ENCODE measurements at places on chromosomes 2 and 18.

- DNase-seq: no peak
Measured at GRCh38 chr2:109014476-109014875, 25.5 kb upstream of the EDAR start.

GRCh38 chr2:44779793-44780192, 161.7 kb upstream of the SIX3 start:
- DNase-seq: no peak

DNA sequence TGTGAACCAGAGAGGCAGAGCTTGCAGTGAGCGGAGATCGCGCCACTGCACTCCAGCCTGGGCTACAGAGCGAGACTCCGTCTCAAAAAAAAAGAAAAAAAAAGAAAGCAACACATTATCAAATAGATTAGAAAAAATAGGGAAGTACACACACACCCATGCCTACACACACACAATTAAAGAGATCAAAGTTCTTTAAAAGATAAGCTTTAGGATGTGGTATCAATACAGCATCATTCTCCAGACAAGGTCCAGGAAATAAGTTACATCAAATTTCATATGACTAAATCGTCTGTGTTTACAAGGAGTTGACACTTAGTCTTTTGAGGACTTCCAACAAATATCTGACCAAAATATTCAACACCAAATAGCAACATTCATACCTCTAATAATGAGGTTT, 25.7 kb downstream of the PGAP1 start:
- DNase-seq: no peak

DNA sequence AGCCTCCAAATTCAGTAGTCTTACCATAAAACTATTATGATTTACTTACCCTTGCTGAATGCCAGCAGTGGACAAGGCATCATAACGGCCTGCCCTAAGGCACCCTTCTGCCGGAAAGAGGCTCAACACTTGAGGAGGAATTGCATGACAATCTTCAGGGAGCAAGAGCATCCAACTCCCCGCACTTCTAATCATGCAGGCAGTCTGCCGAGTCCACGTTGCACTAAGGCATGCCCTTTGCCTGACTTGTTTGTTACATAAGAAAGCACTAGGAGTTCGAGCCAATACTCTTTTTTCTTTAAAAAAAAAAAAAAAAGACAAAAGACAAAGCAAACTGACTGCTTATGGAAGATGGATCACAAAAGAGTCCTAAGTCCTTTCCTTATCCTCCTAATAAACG, 17.9 kb upstream of the SPTBN1 start:
- no peak for DNase-seq

GRCh38 chr18:58322464-58322863, 278.4 kb downstream of the NEDD4L start:
- DNase-seq: no peak

- DNase-seq: no peak
Measured at GRCh38 chr18:44852818-44853217, 172.1 kb downstream of the SETBP1 start.

DNA sequence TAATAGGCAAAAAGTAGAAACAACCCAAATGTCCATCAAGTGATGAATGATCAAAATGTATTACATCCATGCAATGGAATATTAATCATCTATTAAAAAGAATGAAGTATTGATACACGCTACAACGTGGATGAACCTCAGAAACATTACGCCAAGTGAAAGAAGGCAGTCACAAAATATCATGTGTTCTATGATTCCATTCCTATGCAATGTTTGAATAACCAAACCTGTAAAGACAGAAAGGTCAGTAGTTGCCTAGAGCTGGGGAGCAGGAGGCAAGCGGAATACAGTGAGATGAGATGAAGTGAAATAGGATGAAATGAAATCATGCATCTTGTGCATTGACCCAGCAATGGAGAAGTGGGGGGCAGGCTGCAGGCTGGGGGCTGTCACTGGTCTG, 17.9 kb upstream of the COL6A3 start:
- no peak for DNase-seq

GRCh38 chr2:207046724-207047123, 107.4 kb downstream of the CPO start:
- no peak for DNase-seq

DNA sequence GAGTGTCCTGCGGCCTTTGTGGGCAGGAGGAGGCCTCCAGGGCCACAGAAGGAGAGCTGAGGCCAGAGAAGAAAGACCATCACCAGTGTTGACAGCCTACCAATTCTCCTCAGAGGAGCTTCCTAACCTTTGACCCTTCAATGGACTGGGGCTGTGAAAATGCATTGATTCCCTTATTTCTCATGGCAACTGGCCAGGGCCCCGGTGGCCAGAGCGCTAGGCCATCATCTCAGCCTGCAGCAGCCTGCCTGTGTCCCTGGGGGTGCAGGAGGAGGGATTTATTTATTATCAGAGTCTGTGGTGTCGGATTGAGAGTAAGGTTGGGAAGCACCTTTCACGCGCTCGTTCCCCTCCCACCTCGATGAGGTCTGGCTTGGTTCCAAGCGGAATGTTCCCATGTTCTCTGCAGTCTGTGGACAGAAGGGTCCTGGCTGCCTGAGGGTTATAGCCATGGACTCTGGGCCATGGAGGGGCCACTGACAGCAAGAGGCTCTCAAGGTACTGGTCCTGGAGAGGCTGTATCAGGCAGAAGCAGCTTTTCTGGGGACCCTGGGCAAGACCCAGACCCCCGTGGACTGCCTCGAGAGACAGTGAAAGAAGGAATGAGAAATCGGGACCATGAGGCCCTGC, 53.8 kb downstream of the CYP27C1 start:
- no peak for DNase-seq

DNA sequence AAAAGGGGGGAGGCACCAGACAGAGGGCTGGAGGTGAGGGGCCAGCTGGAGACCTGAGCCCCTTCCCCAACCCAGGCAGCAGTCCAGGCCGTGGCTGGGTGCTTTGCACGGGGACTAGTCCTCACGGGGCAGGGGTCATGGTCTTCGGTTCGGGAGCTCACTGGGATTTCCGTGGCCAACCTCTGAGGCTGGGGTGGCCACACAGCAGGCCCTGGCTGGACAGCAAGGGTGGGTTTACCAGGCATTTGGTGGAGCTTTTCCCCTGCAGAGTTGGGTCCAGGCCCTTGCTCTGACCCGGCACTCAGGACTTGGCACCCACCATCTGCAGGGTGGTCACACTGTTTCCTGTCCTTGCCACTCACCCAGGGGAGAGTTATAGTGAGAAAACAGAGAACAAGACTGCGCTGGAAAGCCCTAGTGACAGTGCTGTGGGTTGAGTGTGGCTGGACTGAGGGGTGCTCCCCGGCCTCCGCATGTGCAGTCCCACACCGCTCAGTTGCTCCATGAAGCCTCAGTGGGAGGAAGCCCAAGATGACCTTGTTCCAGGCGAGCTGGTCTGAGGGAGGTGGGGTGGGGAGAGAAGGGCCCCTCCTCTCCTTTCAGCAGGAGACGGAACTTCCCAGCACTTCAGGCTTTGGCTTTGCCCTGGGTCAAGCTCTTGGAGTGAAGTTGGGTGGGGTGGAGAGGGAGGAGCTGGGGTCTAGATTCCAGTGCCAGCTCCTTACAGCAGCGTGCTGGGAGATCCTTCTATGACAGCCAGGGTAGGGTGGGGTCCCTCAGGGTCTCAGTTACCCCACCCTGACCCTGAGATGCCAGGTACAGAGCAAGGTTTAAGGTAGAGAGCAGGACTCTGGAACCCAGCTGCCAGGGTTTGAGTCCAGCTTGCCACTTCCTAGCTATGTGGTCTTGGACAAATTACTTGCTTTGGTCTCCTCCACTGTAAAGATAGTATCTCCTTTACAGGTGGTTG, 219.8 kb downstream of the DYSF start:
- no peak for DNase-seq

GRCh38 chr2:188478724-188479123, 187.1 kb downstream of the GULP1 start:
- DNase-seq: no peak

- no peak for DNase-seq
Measured at GRCh38 chr18:3651266-3651665, 201.3 kb downstream of the TGIF1 start.

- no peak for DNase-seq
Measured at GRCh38 chr2:47784352-47784851, 1.5 kb downstream of the MSH6 start.

Data from stimulated activated CD8-positive, alpha-beta memory T cell treated with anti-CD3 and anti-CD28 coated beads, Interleukin-15, amount 100 ng/mL, for 4 hours (primary cell).